GOT3 (cell line): ENCODE measurements at places on chromosomes 13 and 19.

DNA sequence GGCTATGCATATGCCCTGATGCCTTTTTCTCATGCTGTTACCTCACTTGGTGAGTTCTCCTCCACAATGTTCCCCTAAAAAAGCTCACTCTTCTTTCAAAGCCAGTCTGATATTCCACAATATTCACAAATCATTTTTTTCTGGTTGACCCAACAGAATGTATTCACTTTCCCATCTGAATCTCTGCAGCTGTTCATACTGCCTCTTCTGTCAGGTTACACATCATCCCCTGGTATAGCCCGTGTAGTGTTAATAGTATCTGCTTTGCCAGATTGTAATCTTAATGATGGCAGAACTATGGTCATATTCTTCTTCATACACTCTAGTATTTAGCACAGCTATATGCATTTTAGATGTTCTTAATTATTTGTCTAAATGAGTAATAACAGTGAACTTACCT lies 544.3 kb downstream of the EFNB2 start:
- DNase-seq = no peak

GRCh38 chr13:87302931-87303330 lies 368.2 kb upstream of the SLITRK5 start:
- DNase-seq = no peak

- no peak for DNase-seq
These were observed 94.6 kb upstream of the RFC3 start for GRCh38 chr13:33723365-33723764.

DNA sequence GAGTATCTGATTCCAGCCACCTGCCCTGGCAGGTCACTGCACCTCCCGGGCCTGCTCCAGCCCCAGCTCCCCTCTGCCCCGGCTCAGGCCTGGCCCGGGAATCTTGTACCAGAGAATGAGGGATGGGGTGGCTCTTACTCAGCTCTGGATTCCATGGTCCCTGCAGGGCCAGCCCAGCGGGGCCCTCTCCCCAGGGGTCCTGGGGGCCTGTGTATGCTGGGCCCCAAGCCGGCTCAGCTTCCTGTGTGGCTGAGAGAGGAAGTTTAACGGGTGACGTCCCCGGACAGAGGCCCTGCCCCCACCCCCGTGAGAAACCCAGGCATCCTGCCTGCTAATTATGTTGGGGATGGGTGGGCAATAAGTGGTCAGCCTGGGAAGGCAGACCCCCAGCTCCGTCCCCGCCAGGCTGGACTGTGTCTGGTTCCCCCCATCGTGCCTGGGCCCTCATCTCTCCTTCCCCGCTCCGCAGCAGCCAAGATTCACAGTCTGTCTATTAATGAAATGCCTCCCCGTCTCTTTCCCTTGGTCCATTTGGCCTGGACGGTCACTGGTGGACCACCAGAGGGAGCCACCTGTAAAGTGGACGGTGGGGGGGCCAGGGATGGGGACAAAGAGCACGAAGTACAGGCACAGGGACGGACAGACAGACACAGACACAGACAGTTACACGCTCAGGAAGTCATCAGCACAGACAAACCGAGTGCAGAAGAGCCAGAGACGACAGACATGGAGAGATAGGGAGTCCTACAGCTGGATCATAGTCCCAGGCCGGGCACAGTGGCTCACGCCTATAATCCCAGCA lies at the start of gene DENND1C:
TSS of gene DENND1C (minus strand) at position 247 of the 802 bp plus-strand sequence. CDS start at position 155, 92 bp downstream.
- no peak for DNase-seq

GRCh38 chr19:1945899-1946298 lies 4.9 kb downstream of the CSNK1G2 start:
- DNase-seq = no peak

DNA sequence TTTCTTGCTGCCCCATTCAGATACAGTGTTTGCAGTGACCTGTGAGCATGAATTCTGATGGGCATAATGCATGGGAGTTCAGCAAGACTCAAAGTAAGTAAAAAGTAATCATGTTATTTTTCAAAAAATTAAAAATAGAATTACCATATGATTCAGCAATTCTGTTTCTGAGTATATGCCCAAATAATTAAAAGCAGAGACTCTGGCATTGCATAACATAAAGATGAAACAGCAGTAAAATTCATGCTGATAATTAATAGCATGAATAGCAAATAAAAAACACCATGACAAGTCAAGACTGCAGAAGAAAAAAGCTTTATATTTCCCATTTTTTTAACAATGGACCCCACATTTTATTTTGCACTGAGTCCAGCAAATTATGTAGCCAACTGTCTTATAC lies 21.3 kb downstream of the RNF6 start:
- no peak for DNase-seq

- DNase-seq = no peak
These were observed 187.3 kb downstream of the NDFIP2 start for GRCh38 chr13:79668201-79668752.

DNA sequence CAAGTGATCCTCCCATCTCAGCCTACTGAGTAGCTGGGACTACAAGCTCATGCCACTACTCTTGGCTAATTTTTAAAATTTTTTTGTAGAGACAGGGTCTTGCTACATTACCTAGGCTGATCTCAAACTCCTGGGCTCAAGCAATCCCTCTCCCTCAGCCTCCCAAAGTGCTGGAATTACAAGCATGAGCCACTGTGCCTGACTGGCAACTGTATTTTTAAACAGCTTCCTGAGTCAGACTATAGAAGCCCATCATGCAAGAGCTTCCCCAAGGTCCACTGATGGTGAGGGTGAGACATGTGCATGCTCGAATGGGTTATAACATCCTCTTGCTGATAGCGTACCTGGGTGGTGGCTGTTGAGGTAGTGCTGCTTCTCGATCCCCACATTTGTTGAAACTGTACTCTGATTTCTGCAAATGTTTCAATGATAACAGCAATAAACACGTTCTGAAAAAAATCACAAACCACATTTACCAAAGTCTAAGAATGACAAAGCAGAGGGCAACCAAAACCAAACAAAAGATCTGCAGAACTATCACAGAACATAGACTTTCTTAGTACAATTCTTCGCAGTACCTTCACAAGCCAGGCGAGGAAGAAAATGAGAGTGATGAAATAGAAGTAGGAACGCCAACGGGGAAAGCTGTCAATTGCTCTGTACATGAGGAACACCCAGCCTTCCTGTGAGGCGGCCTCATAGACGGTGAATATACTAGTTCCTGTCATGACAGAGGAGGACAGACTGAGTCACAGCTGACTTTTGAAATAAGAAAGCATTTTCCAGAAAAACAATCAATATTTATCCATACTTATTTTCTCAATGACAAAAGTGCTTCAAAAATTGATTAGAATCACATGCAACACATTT lies 124.4 kb downstream of the NALCN start:
- no peak for DNase-seq
